WTC11 (cell line): ENCODE measurements at places on chromosomes 5 and 9.
A peak's percentile ranks its signal among the peaks of the same experiment; 100 is the strongest.

DNA sequence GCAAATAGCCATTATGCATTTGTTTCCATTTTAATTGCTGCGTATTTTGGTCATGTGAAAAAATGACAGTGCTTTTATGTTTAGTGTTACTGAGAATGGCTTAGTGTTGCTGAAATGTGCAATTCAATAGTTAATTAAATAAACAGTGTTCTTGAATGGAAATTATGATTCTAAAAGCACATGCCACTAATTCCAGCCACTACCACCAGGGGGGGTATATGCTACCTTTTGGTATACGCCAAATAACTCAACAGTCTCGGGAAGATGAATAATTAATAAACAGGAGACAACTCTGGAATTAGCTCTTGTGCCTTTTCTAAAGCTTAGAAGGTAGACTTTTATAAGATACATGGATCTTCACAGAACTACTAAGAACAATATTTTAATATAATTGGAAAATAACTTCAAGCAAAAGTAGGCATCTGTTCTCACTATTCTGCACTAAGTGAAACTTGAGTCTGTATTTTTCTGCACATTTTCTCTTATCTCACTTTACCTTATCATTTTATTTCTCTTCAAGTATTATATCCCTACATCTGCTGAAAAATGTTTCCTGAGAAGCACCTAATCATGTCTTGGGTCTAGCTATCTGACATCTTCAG lies 83.5 kb upstream of the MINAR2 start:
- peak; percentile 51 for DNase-seq

DNA sequence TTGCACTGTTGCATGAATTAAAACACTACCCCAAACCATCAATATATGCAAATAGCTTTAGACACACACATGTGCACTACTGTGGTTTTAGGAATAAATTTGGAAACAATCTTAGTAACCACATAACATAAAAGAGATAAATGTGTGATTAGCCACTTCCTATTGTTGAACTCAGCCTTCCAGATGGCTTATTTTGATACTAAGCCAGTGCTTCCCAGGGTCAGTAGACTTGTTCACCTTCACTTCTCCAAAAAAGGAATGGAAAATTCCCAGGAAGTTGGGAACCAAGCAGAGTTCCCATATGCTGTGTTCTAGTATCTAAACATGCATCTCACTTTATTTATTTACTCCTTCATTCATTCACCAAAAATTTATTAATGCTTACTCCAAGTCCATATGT lies 47.8 kb downstream of the SVEP1 start:
- DNase-seq = no peak

GRCh38 chr5:132489051-132489770 lies 1.4 kb downstream of the IRF1 start:
- DNase-seq = no peak

- no peak for DNase-seq
These were observed 344.8 kb downstream of the ZNF608 start for GRCh38 chr5:124401476-124402143.

- DNase-seq = no peak
These were observed 1.1 kb upstream of the ANKS6 start for GRCh38 chr9:98797491-98797890.

- no peak for DNase-seq
These were observed 55.4 kb upstream of the ERCC6L2 start for GRCh38 chr9:95820074-95820473.

DNA sequence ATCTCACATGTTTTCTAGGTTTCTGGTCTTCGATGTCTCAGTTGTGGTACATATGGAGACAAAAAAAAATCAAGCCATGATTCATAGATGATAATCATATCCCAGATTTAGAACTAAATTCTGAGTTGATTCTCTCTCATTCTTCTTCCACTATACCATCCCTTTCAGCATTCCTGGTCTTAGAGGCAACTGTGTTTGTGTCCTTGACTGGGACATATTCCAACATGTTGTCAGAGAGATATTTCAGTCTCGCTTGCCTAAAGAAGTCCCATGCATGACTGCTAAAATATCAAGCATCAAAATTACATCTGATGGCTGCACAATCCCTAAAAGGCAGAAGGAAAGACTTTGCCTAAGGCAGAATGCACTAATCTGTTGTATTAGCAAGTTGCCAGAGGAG lies 236.6 kb downstream of the PSAT1 start:
- no peak for DNase-seq

- peak; percentile 97 for DNase-seq
These were observed at the start of gene EPB41L4B for GRCh38 chr9:109320742-109321448. Gene EPB41L4B (minus strand): TSS chr9:109321059. CDS start chr9:109320446, 613 bp downstream.

DNA sequence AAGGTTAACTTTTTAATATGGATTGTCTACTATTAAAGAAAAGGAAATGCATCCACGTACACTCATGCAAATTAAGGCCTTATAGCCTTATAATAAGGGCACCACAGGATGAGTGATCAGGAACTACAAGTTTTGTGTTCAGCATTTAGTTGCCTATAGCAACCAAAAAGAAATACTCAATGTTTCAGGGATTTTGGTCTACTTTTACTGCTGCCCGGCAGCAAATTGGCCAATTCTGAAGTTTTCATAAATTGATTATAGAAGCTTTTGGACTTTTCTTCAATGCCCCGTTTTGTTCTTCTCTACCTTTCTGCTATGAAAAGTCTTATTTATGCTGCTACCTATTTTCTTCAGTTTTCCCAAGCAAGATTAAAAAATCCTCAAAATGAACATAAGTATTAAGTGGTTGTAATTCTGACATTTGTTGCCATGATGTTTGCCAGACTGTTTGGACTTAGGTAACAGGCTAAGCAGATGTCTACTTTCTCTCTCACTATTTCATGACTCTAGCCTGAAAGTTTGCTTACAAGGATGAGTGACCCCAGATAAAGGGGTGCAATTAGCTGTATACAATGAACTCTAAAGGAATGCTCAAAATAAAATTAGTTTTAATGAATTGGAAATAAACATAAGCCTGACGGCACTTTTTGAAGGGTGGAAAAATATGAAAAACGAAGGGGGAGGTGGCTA lies 391.5 kb upstream of the DAB2 start:
- no peak for DNase-seq

GRCh38 chr5:16690243-16690852 lies 73.6 kb upstream of the RETREG1 start:
- DNase-seq = peak; percentile 56
